Stimulated activated CD4-positive, alpha-beta T cell treated with anti-CD3 and anti-CD28 coated beads, TNF-alpha, amount 100 ng/mL, for 1 hour (primary cell): ENCODE measurements at places on chromosomes 12 and 14.

DNA sequence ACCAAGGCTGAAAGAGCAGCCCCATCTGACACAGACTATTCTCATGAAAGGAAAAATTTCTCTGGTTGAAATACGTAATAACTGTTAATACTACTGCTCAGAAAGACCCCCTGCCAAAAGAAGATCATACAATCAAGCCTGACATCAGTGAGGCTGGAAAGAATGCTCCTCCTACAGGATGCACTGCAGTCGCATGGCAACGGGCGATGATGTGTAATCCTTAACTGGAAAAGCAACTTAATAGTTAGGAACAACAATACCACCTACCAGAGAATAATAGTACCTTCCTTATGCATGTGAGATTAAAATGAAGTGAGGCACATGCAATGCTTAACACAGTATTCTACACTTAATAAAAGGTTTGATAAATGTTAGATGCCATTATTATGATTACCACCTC lies 1.2 kb upstream of the GOLGA5 start:
- DNase-seq: no peak

DNA sequence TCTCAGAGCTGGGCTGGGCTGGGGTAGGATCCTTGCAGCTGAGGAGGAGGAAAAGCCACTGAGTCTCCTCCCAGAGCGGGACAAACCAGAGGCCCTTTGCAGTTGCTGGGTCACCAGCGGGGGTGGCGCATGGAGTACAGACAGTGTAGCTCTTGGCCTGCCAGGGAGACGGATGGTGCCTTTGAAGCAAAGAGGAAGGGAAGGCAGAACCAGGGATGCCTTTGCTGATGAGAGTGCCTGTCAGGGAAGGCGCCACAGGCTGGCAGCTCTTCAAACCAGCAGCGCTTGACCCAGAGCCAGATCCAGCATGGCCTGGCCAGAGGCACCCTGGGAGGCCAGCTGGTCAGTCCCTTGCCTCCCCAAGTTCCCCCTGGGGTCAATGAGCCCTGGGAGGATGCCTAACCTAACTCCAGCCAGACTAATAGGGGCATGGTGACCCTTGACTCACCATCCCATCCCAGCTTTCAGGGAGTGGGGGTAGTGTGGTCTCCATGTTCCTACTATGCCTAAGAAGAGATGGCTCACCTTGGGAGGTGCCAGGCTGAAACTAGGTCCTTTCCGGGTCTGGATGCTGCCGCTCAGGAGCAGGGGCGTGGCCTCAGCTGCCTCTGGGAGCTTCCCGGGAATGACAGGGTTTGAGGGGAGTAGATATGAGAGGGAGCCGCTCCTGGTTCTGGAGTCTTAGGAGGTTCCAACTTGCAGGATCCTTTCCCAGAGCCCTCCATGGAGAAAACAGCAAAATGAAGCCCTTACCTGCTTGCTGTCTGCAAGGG lies 19.8 kb downstream of the VASH1 start:
- no peak for DNase-seq

- no peak for DNase-seq
Observed at GRCh38 chr14:73712071-73712506, 2.1 kb downstream of the PNMA1 start.

DNA sequence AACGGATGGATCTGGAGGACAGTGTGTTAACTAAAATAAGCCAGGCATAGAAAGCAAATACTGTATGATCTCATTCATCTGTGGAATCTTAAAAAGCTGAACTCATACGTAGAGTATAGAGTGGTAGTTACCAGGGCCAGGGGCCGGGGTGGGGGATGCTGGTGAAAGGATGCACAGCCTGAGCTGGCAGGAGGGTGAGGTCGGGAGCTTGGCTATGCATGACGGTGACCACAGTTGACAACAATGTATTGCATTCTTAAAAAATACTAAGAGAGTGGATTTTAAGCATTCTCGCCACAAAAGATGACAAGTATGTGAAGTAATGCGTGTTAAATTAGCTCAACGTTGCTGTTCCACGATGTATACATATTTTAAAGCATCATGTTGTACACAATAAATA lies 351.3 kb downstream of the TMEM121 start:
- no peak for DNase-seq

GRCh38 chr12:96806272-96806671 lies 100.8 kb upstream of the NEDD1 start:
- DNase-seq: no peak

DNA sequence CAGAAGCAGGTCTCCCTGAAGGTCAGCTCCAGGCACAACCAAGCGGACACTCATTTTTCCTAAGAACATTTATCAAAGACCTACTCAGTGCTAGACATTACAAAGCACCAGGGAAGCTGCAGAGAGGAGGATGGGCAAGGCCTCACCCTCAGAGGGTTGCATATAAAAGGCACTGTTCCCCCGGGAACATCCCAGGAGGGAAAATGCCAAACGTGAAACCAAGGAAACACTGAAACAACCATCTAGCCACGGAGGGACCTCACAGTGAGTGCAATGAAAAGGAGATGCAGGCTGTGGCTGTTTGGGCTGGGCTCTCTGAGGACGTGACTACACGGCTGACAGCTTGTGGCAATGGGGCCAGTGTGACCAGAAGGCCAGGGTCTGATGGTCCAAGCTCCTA lies 117.4 kb upstream of the VASH1 start:
- no peak for DNase-seq

DNA sequence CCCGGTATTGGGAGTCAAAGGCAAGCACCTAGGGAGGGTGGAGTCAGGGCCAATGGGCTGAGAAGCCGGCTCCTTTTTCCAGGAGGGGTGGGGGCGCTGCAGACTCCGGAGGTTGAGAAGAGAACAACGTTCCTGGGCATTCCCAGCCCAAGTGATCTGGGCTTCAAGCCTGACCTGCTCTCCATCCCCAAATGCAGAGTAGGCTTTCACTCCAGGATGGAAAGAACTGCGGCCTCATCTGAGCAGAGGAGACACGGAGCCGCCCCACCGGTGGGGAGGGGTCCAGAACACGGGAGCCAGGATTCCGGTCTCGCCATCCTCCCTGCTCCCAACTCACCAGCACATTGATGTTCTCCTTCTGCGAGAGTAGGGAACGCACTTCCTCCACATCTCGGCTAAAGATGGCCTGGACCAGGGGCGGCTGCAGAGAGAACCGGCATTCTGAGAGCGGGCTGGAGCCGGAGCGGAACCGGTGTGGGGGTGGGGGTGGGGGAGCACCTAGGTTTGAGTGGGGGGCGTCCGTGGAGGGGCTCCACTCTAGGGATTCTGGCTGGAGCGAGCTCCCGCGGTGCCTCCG lies 605 bp downstream of the ANKRD52 start:
- DNase-seq: no peak

GRCh38 chr12:48994224-48995085 lies 4.7 kb downstream of the DDN start:
- no peak for DNase-seq

- no peak for DNase-seq
Observed at GRCh38 chr12:108637222-108637971, 3.7 kb upstream of the SELPLG start.

GRCh38 chr14:81313200-81313599 lies 86.9 kb downstream of the STON2 start:
- no peak for DNase-seq

GRCh38 chr14:51862176-51862796 lies 1.9 kb downstream of the GNG2 start:
- DNase-seq: no peak
